Liver (tissue), 10 donors: ENCODE measurements at places on chromosomes 5 and 9. TPM values are rescaled to one million over a fixed set of nuclear protein-coding genes. Genes with fewer than 3 reads are reported as not detected.

- DNase-seq: peak; percentile 35
These were observed 184.1 kb downstream of the DIRAS2 start for GRCh38 chr9:90458485-90458884.

- DNase-seq: no peak
These were observed 8.9 kb upstream of the IL6ST start for GRCh38 chr5:56003679-56004078.

- no peak for DNase-seq
These were observed 130.9 kb downstream of the PALM2AKAP2 start for GRCh38 chr9:109910671-109911518.

GRCh38 chr9:26637101-26637500, 255.5 kb downstream of the CAAP1 start:
- DNase-seq: no peak

Gene SOHLH1
- not detected for polyA plus RNA-seq

Gene SERINC5
- 26.6 TPM for polyA plus RNA-seq
